ENCODE measurements at places on chromosomes 7 and 10.

- no peaks in the 10 kb centered on the region for H3K36me3 ChIP-seq
- DNase-seq: no peak
- H3K27me3 ChIP-seq: no peaks in the 10 kb centered on the region
- no peak overlapping the region for H3K4me3 ChIP-seq
- H3K27ac ChIP-seq: no peak overlapping the region
- no peaks in the 10 kb centered on the region for H3K4me1 ChIP-seq
Measured at GRCh38 chr7:152480664-152481063, 44.9 kb upstream of the KMT2C start.

DNA sequence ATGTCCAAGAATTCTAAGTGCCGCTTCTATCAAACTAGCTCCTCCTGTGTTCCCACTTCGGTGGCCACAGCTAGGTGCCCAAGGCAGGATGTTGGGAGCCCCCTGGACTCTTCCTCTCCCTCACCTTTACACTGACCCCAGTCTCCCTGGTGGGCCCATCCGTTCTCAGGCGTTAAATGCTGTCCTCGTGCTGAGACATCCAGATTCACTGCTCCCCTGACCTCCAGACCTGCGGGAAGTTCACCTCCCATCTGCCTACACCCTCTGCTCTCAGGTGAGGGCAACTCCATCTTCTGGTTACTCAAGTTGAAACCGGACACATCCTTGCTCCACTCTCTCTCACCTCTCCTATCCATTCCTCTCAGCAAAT lies 114.3 kb downstream of the ARHGAP22 start:
- no peak for DNase-seq
- peaks cover 17% of the 10 kb centered on the region for H3K27me3 ChIP-seq
- peaks cover 11% of the 10 kb centered on the region for H3K4me1 ChIP-seq
- H3K27ac ChIP-seq: no peak overlapping the region

GRCh38 chr7:111027396-111027795 lies 63.5 kb upstream of the LRRN3 start:
- DNase-seq: peak; percentile 23
- H3K36me3 ChIP-seq: peaks cover 12% of the 10 kb centered on the region
- no peaks in the 10 kb centered on the region for H3K27me3 ChIP-seq
- H3K27ac ChIP-seq: peak overlapping the region; percentile 91
- H3K4me3 ChIP-seq: peak overlapping the region; percentile 66

GRCh38 chr10:78395162-78395561 lies 361.5 kb downstream of the RPS24 start:
- H3K27me3 ChIP-seq: peaks cover 3% of the 10 kb centered on the region
- H3K4me1 ChIP-seq: no peaks in the 10 kb centered on the region
- no peak overlapping the region for H3K27ac ChIP-seq
- DNase-seq: no peak
- H3K4me3 ChIP-seq: no peak overlapping the region

DNA sequence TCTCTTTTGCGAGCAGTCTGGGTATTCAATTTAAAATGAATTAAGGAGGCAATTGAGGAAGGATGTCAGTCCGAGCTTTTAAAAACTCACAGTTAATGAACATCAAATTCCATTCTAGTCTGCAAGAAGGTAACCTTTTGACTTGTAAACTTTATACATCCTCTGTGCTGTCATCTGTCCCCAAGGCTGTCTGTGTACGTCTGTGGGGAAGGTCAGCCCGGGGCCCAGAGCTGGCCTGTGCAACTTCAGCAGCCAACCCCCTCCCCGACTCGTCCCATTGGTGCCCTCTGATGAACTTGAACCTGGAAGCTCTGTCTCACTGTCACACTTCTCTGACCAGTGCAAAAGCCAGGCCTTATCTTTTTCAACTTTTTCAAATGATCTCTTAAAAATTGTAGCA lies 80.3 kb downstream of the CCDC3 start:
- no peak for DNase-seq
- no peaks in the 10 kb centered on the region for H3K36me3 ChIP-seq
- no peaks in the 10 kb centered on the region for H3K4me1 ChIP-seq
- H3K4me3 ChIP-seq: no peak overlapping the region
- no peaks in the 10 kb centered on the region for H3K27me3 ChIP-seq
- no peak overlapping the region for H3K27ac ChIP-seq

GRCh38 chr7:12805518-12805928 lies 118.1 kb downstream of the ARL4A start:
- H3K4me3 ChIP-seq: no peak overlapping the region
- H3K36me3 ChIP-seq: no peaks in the 10 kb centered on the region
- H3K4me1 ChIP-seq: no peaks in the 10 kb centered on the region
- no peak overlapping the region for H3K27ac ChIP-seq
- peaks cover 3% of the 10 kb centered on the region for H3K27me3 ChIP-seq

DNA sequence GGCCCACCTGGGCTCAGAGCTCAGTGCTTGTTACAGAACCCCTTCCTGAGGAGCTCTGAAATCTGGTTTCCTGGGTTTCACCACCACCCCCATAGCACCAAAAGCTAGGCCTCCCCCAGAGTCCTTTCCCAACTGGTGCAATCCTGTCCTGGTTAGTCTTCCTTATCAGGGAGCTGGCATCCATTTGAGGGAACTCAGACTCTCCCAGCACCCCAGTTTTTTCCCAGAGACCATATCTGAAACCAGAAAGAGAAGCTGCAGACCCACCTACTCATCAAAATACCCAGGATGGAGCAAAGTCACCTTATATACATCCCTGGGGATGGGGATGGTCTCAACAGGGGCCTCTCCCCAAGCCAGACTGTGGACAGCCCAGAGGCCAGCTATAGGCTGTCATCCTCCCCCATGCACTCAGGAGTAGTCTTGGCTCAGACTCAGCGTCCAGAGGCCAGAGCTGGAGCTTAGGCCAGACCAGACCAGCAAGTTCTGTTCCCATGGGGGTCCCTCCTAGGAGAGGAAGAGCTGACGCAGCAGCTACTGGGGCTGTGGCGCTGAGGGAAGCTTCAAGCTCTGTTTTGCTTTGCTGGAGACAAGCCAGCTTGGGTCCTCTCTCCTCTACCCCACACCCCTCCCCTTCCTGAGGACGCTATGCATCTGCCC lies 3.0 kb downstream of the TBATA start:
- DNase-seq: no peak
- H3K27me3 ChIP-seq: peaks cover 1% of the 10 kb centered on the region
- peaks cover 3% of the 10 kb centered on the region for H3K4me1 ChIP-seq
- no peaks in the 10 kb centered on the region for H3K36me3 ChIP-seq
- H3K27ac ChIP-seq: no peak overlapping the region

DNA sequence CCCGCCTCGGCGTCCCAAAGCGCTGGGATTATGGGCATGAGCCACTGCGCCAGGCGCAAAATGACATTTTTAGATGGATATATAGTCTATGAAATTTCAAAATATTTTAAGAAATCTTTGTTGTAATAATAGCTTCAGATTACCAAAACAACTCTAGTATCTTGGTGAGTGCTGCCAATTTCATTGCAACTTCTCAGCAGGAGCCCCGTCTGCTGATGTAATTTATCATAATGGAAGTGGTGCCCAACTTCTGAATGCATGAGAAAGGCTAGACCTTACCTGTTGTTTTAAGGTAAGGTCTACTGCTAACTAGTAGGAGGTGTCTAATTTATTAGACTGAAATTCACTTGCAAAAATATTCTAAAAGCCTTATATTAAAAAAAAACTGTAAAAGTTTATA lies 20.0 kb downstream of the PDSS1 start:
- no peak for DNase-seq
- H3K36me3 ChIP-seq: peaks cover 49% of the 10 kb centered on the region
- H3K27ac ChIP-seq: no peak overlapping the region
- peaks cover 25% of the 10 kb centered on the region for H3K4me1 ChIP-seq
- H3K4me3 ChIP-seq: no peak overlapping the region
- no peaks in the 10 kb centered on the region for H3K27me3 ChIP-seq

DNA sequence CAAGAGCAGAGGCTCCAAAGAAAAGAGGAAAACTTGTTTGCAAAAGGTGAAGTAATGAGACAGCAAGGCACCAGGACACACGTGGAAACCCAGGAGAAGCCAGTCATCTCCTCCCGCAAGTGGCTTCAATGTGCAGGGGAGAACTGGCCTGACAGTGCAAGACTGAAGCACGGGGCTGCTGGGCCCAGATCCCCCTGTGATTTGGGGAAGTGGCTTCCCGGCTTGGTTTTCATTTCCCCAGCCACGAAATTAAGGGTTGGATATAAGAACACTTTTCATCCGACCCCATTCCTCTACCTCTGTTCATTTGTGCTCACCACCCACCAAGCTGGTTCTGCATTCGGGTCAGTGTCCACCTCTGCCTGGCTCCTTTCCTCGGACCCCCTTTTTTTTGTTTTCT lies 306.4 kb downstream of the FGFR2 start:
- H3K4me1 ChIP-seq: no peaks in the 10 kb centered on the region
- H3K27ac ChIP-seq: no peak overlapping the region
- no peaks in the 10 kb centered on the region for H3K36me3 ChIP-seq
- H3K4me3 ChIP-seq: no peak overlapping the region
- no peaks in the 10 kb centered on the region for H3K27me3 ChIP-seq

- H3K27me3 ChIP-seq: peaks cover 30% of the 10 kb centered on the region
- peaks cover 13% of the 10 kb centered on the region for H3K4me1 ChIP-seq
- peak; percentile 69 for DNase-seq
- no peaks in the 10 kb centered on the region for H3K36me3 ChIP-seq
Measured at GRCh38 chr7:134613623-134614347, 32.9 kb upstream of the BPGM start.

DNA sequence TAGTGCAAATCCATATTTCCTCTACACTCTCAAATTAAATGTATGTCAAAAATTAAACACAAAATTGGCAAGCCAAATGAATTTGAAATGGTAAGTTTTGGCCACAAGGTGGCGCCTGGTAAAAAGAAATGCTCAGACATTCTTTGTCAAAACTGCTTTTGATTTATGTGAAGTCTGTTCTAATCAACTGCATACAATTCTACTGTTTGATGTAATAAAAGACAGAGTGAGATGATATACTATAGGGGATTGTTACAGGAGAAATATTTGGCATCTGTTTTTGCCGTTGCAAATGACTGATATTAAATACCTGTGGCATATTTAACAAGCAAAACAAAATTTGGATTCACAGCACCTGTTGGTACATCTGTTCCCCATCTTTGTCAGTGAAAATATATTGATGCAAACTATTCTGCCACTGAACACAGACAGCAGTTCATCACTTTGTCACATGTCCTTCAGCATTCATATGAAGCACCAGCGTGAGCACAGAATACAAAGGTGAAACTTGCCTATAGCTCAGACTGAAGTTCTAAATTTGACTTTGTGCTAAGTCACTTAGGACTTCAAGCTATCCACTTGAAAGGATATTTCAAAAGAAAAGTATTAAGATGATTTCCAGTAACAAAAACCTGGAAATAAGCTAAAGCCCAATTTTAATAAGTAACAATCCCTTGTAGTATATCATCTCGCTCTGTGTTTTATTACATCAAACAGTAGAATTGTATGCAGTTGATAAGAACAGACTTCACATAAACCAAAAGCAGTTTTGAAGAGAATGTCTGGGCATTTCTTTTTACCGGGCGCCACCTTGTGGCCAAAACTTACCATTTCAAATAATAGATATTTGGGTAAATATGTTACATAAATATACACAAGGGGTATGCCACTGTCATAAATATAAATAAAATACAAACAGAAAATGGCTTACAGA lies 10.2 kb upstream of the CH25H start:
- no peak overlapping the region for H3K27ac ChIP-seq
- peaks cover 2% of the 10 kb centered on the region for H3K27me3 ChIP-seq
- DNase-seq: peak; percentile 32
- no peaks in the 10 kb centered on the region for H3K36me3 ChIP-seq
- H3K4me3 ChIP-seq: no peak overlapping the region
- peaks cover 9% of the 10 kb centered on the region for H3K4me1 ChIP-seq

DNA sequence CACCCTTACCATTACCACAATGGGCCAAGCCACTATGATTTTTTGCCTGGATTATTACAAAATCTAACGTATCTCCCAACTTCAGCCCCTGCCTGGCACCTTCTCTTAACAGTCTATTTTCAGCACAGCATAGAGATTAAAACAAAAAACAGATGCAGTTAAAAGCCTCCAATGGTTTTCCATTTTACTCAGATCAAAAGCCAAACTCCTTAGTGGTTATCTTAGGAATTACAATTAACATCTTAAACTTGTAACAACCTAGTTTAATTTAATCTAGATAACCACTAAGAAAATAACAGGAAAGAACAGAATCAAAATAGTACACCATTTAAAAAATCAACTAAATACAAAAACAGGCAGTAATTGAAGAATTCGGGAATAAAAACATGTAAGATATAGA lies 43.5 kb downstream of the DNAJC1 start:
- H3K27me3 ChIP-seq: no peaks in the 10 kb centered on the region
- no peak overlapping the region for H3K4me3 ChIP-seq
- no peaks in the 10 kb centered on the region for H3K36me3 ChIP-seq
- H3K27ac ChIP-seq: no peak overlapping the region
- DNase-seq: no peak

GRCh38 chr10:8174762-8175161 lies 120.3 kb downstream of the GATA3 start:
- no peak overlapping the region for H3K4me3 ChIP-seq
- H3K4me1 ChIP-seq: no peaks in the 10 kb centered on the region
- no peak overlapping the region for H3K27ac ChIP-seq
- H3K36me3 ChIP-seq: peaks cover 2% of the 10 kb centered on the region

DNA sequence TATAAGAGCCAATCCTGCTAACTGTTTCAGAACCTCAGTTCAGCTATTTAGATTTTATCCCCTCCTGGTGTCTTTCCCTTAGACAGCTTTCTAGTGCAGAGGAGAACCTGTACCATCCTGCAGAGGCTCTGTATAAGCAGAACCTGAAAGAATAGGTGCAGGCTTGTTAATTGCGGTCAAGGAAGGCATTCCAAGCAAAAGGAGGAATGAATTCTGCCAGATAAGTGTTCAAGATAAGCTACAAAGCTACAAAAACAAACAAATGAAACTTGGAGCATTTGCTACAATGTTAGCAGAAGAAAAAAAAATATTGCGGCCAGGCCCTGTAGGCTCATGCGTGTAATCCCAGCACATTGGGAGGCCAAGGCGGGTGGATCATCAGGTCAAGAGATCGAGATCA lies 32.6 kb upstream of the AGMO start:
- H3K27me3 ChIP-seq: no peaks in the 10 kb centered on the region
- H3K27ac ChIP-seq: no peak overlapping the region
- no peaks in the 10 kb centered on the region for H3K36me3 ChIP-seq
- no peaks in the 10 kb centered on the region for H3K4me1 ChIP-seq
- H3K4me3 ChIP-seq: no peak overlapping the region

DNA sequence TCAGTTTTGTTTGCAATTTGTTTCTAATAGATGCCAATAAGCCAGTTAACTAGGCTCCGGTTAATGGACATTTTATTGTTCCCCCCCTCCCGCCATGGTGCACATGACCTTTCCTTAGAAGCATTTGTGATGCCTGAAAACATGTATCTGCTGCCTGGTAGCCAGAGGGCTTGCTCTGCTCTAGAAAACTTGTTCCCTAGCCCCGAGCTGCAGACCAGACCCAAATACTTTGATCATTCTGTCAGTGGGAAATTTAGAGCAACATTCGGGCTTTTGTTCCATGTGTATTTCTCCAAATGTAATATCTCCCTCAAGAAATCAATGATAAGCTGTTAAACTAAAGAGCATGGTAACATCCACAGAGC lies 104.7 kb downstream of the EVX1 start:
- H3K27ac ChIP-seq: no peak overlapping the region
- H3K4me1 ChIP-seq: no peaks in the 10 kb centered on the region
- DNase-seq: no peak
- no peaks in the 10 kb centered on the region for H3K36me3 ChIP-seq
- H3K27me3 ChIP-seq: peaks cover 3% of the 10 kb centered on the region

GRCh38 chr10:116073001-116073400 lies 200.0 kb downstream of the GFRA1 start:
- H3K36me3 ChIP-seq: no peaks in the 10 kb centered on the region
- no peak for DNase-seq
- H3K4me3 ChIP-seq: no peak overlapping the region
- no peak overlapping the region for H3K27ac ChIP-seq
- no peaks in the 10 kb centered on the region for H3K27me3 ChIP-seq

- H3K36me3 ChIP-seq: no peaks in the 10 kb centered on the region
- no peaks in the 10 kb centered on the region for H3K4me1 ChIP-seq
- DNase-seq: no peak
- H3K27me3 ChIP-seq: peaks cover 21% of the 10 kb centered on the region
- H3K4me3 ChIP-seq: no peak overlapping the region
- H3K27ac ChIP-seq: no peak overlapping the region
Measured at GRCh38 chr7:24323961-24324480, 40.0 kb downstream of the NPY start.
